ENCODE measurements at places on chromosomes 13 and 19.
A peak's percentile ranks its signal among the peaks of the same experiment; 100 is the strongest.

- no peak for DNase-seq
These were observed 7.6 kb downstream of the COL4A1 start for GRCh38 chr13:110299283-110299840.

GRCh38 chr13:18992791-18993190, 188.8 kb downstream of the TUBA3C start:
- no peak for DNase-seq

GRCh38 chr13:107518292-107518691, 697.0 kb downstream of the LIG4 start:
- no peak for DNase-seq

DNA sequence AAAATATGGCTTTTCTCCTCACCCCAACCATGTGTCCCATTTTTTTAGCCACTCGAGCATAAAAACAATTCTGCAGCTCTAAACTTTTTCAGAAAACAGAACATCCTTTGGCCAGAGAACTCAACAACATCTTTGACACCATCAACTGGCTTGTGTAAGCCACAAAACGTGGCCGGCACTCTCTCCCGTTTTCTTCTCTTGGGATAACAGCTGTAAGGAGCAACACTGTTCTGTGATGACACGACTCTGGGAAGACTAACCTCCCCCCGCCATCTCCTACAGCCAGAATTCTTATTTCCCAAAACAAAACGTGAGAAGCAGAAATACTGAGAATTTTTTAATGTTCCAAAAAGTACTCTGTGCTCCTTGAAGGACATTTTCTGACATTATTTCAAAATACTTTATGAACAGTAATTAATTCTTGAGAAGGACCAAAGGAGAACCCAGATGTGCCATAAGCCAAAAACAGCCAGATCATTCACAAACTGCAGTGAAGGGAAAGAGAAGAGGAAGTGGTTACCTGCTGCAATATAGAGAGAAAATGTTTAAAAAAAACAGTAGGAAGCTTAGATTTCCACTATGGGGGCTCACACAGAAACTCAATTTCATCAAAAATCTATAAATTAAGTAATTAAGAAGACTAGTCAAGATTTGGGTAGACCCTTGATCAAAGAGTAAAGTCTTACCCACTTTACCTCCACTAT, 25.8 kb downstream of the COL4A1 start:
- DNase-seq = no peak

DNA sequence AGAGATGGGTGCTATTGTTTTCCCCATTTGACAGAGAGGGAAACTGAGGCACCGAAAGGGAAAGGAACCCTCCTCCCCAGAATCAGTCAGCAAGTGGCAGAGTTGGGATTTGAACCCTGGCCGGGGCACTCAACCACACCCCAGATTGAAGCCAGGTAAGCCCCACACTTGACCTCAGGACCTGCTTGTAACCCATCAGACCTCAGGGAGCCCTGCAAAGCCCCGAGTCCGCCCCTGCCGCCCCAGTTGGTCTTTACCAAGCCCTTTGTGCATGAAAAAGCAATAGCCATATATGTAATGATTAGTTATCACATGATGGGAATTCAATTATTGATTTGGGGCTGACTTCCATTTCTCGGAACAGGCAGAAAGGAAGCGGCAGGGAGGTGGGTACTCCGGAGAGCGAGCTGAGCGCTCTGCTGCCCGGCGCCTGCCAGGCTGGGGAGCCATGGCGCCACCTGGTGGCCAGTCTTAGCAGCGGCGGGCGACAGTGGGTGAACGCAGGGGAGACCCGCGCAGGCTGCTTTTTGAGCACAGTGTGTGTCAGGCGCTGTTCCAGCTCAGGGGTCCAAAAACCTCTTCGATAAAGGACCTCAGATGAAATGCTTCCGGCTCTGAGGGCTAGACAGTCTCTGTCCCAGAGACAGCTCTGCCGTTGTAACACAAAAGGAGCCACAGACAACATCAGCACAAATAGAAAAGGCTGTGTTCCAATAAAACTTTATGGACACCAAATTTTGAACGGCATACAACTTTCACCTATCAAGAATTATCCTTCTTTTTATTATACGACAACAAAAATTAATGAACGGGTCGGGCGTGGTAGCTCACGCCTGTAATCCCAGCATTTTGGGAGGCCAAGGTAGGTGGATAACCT, 82.9 kb upstream of the CACNA1A start:
- DNase-seq = peak; percentile 82

- DNase-seq = no peak
These were observed 5.8 kb downstream of the CERS1 start for GRCh38 chr19:18889949-18890745.

DNA sequence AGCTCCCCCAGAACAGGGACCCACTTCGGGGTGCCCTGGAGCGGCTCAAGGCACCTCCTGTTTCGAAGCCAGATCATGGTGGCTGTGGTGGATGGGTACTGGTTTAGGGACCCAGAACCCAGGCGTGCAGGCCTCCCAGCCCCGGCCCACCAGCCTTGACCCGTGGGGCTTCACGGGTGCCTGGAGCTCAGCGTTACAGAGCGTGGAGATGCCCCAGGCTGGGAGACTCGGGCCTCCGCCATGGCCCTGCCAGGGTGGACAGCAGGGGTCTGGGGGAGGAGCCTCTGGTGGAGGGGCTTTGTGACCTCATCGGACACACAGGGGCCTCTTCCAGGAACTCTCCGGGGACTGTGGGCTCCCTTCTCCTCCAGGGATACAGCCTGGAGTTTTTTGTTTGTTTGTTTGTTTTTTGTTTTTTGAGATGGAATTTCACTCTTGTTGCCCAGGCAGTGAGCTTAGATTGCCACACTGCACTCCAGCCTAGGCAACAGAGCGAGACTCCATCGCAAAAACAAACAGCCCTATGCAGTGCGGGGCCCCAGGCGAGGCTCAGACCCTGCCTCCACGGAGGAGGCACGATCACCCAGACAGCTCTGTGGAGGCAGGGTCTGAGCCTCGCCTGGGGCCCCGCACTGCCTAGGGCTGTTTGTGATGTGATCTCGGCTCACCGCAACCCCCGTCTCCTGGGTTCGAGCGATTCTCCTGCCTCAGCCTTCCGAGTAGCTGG, at the start of gene GARIN5B:
GARIN5B (minus strand) TSS at position 271 of the 727 bp plus-strand sequence; CDS start at position 77, 194 bp downstream.
- DNase-seq = no peak

- no peak for DNase-seq
These were observed 1895.6 kb upstream of the PRR20A start for GRCh38 chr13:55245005-55245644.

DNA sequence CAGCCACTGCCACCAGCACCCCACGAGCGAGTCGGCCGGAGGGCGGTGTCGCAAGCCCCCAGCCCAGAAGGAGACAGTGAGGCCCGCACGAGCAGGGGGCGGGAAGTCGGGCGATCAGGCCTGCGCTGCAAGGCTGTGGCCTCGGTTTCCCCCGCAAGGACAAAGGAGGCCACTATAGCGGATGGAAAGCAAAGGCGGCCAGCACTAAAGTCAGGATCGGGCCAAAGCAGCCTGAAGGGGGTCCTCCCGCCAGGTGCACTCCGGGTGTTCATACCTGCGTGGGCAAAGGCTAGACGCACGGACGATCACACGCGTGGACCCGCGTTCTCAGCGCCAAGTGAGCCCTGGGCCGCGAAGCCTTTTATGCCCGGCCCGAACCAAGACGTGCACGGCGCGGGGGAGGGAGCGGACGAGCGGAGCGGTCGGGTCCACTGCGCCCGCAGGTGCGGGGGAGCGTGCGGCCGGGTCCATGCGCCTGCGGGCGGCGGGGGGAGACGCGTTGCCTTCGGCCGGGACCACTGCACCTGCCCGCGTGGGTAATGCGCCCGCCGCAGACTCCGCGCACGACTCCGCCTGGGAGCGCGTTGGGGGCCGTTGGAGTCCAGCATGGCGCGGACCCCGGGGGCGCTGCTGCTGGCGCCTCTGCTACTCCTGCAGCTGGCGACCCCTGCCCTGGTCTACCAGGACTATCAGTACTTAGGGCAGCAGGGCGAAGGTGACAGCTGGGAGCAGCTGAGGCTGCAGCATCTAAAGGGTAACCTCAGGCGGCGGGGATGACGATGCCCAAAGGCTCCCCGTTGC, at the start of the genes PRDX2 and THSD8:
PRDX2 (minus strand) TSS at position 335 of the 801 bp plus-strand sequence. CDS start 539 bp downstream, outside the sequence.
THSD8 (plus strand) TSS at position 604 of the 801 bp plus-strand sequence; CDS start at position 607, 3 bp downstream.
- peak; percentile 68 for DNase-seq

DNA sequence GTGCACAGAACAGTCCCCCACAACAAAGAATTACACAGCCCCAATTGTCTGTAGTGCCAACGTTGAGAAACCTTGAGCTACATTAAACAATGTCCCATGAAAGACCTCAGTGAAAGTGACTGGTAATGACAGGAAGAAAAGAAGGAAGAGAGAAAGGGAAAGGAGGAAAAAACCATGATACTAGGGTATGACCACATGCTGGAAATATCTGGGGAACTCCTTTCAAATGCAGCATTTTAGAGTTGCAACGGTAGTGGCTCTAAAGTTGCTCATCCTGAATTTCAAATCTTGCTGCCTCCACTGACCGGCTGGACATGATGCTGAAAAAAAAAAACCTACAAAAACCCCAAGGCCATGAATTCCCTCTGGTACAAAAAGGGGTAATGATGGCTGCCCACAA, 26.5 kb downstream of the FPR3 start:
- no peak for DNase-seq

- no peak for DNase-seq
These were observed 34.2 kb downstream of the COMP start for GRCh38 chr19:18756896-18757295.

- DNase-seq = no peak
These were observed 988.6 kb downstream of the PCDH17 start for GRCh38 chr13:58620176-58620575.

All from stimulated activated CD4-positive, alpha-beta T cell treated with anti-CD3 and anti-CD28 coated beads, Interleukin-12 subunit alpha, Interleukin-12 subunit beta, amount 100 ng/mL, for 48 hours (primary cell).